EH (cell line): ENCODE measurements at places on chromosomes 5 and 9.
A peak's percentile ranks its signal among the peaks of the same experiment; 100 is the strongest.

DNA sequence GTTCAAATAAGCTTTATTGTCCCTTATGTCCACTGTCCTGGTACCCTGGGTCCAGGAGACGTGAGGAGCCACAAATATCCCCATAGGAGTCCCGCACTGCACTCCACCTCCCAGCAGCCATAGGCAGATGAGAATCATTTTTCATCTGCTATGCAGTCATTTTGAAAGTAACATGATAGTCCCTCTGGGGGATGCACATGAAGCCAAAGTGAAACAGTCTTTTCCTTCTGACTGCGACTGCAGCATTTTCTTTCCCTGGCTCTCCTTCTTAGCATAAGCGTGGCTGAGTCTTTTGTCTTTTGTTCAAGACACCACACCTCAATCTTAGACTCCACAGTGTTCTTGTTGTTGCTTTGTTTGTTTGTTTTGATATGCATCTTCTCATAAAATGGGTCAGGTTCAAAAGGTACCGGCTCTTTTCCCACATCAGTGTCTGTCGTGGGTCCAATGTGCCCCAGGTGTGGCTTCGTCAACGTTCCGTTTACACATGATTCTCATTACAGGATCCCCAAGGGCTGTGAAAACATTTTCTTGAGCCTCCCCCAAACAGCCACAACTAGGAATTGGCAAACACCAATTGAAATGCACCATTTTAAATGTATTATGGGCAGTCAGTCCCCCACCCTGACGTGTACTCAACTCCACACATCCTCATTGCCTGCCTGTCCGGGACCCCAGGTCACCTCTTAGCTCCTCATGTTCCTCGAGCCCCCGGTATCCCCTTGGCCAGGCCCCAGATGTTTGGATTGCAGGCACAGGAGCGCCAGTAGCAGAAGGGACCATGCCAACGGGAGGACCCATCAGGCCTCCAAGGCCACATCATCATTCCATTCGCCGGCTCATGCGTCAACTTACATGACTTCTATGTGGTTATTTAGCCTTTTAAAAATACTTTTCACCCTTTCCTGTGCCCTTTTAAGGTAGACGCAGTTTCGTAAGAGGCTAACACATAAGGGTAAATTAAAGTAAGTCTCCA, 237.8 kb upstream of the DAPK1 start:
- no peak for DNase-seq

DNA sequence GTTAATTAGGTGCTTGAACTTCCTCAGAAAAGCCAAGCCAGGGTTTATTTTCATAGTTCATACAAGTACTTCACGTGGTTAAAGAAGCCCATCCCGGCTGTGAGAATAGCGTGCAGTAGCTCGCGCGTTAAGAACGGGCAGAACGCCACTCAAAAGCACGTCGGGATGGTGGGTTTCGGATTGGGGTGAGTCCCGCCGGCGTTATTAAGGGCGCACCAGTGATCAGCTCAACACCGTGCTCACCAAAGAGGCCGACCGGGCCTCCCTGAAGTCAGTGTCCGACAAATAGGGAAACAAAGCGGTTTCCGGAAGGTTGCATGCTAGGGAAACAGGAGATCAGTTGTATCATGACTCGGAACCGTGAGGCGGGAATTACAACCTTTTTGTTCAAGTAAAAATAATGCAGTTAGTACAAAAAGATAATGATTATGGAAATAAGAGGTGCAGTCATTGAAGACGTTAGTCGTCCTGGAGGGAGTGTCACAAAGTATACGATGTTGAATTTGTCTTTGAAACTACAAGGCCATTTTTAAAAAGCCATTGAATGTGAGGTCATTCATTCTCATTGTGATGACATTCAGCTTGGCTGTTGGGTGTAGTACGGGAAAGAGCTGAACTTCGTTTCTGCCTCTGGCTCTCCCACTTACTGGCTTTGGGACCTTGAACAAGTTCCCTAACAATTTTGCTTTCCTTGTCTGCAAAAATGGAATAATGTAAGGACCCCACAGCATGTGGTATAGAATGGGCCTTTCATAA, 992 bp downstream of the SETD9 start:
- DNase-seq = no peak

DNA sequence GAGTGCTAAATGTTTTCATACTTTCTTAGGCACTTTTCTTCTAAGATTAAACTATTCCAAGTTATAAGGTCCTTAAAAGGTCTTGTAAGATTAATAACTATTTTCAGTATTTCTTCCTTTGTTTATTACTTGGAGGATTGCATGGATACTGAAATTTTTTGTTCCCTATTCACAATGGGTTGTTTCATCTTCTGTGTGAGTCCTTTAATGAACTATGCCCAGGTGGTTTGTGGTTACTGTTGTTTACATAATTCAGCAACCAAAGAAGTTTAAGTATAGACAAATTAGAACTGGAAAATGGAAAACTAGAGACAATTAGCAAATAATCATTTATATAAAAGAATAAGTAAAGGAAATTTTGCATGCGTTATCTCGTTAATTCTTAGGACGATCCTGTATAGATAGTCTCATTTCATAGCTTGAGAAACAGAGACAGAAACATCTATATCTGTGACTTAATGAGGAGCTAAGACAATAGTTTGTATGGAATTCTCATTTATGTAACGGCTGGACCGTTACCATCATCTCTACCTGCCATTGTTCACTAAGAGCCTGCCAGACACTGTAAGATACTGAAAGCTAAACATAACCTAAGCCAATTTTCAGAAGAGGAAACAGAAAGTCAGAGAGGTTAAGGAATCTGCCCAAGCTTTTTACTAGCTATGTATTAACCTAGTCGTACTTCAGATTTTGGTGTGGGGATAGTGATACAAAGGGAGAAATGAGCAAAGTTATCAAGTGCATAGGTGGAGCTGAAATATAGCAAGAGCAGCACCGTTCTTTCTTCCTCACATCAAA, 148.2 kb downstream of the PAM start:
- DNase-seq = no peak

DNA sequence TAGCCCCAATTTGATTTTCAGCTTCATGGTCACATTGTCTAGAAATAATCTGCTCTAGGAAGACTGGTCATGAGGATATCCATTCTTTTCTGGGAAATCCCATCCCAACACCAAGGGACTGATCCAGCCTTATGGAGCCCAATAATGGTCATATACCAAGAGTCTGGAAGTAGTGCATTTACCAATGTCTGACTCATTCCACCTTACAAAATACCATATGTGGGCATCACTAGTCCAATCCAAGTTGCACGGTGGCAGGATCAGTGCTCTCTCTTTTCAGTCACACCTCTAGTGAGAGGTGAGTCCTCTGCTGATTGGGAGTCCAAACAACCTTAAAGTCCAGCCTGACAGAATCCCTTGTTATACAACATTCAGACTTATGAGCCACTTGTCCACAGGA, 73.7 kb downstream of the FEM1C start:
- DNase-seq = no peak

GRCh38 chr5:170301149-170301548, 3.6 kb upstream of the LCP2 start:
- DNase-seq = no peak

DNA sequence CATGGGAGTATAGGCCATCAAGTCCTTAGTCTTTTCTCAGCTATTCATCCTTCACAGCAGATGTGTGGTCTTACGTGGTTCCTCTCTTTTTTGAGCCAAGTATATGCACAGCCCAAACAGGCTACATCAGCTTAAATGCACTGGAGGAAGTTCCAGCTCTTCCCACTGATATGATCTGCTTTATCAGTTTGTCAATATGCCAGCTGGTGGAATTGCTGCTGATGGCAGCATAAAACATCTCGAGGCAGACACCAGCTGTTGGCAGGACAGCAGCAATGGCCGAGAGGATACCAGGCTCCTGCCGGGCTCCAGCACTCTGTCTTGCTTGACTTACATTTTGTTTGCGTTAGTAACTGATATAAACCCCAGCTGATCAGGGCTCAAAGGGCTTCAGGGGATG, 143.4 kb downstream of the TENT4A start:
- no peak for DNase-seq

DNA sequence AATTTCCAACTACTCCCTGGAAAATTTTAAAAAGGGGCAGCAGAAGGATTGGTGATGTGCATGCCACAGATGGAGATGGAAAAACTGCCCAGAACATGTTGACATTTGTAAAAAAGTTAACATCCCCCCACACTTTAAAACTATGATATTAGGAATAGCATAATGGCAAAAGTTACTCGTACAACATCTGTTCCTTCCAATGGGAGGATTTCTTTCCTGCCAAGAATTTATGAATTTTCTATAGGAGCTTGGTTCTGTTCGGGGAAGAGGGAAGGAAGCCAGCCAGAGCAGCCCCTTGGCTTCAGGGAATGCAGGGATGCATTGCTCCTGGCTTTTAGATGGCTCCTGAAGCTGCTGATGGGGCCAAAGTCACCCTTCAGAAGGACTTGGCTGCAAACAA, 22.7 kb downstream of the KLF4 start:
- DNase-seq = no peak

GRCh38 chr5:61274511-61274911, 57.5 kb upstream of the ZSWIM6 start:
- DNase-seq = peak; percentile 42

DNA sequence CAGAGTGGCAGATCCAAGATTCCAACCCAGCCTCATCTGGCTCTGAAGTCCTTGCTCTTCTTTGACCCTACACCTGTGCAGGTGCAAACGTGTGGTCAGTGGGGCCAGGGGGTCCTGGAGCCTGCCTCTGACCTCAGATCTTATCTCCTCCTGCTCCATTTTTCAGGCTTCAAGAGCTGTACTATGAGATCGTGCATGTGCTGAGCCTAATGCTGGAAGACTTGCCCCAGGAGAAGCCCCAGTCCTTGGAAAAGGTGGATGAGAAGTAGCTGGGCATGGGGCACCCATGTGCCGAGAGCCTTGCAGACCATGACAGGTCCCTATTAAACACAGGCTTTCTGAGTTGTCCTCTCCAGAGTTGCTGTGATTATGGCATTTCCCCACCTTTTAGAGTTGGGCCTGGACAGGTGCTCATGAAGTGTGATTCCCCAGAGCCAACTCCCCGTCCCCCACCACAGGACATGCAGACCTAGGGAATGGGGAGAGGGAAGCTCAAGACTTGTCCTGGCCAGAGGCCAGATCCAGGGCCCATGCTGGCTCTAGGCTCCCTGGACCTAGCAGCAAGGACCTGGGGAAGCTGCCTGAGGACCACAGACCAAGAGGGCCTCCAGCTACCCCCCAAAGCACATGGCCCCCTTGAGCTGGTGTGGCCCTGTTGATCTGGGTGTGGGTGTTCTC, 22.5 kb downstream of the PITX1 start:
- no peak for DNase-seq

DNA sequence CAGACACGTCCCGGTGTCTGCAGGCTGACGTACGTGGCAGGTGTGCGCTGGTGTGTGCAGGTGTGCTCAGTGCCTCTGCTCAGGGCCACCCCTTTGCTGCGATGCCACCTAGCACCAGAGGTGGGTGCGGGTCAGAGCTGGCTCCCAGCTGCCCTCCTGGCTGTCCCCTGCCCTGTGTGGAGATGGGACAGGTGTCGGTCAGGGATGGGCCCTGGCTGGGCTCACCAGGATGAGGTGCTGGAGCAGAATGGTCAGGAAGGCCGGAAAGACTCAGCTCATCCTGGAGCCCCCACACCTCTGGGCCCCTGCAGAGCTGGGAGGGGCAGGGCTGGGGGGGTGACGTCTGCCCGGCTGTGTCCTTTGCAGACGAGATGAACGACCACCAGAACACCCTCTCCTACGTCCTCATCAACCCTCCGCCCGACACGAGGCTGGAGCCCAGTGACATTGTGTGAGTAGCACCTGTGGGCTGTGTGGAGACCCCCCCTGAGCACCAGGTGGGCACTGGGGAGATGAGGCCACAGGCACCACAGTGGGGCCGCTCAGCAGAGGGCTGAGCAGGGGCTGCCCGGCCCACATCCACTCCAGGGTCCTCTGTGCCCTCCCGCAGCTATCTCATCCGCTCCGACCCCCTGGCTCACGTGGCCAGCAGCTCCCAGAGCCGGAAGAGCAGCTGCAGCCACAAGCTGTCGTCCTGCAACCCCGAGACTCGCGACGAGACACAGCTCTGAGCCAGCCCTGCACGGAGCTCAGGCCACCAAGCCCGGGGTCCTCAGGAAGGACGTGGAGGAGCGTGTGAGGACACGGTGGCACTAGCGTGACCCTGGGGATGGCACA, 89.7 kb downstream of the KCNT1 start:
- DNase-seq = no peak

- DNase-seq = no peak
Measured at GRCh38 chr9:133706307-133707050, 31.7 kb downstream of the SARDH start.

- peak; percentile 53 for DNase-seq
Measured at GRCh38 chr9:6417186-6417585, 4.2 kb downstream of the UHRF2 start.

GRCh38 chr9:128072144-128073021, 4.4 kb downstream of the SLC25A25 start:
- peak; percentile 95 for DNase-seq

GRCh38 chr5:171226096-171226754, 82.8 kb upstream of the TLX3 start:
- DNase-seq = no peak

- peak; percentile 25 for DNase-seq
Measured at GRCh38 chr5:53298841-53299240, 181.6 kb upstream of the FST start.

- no peak for DNase-seq
Measured at GRCh38 chr9:135563039-135563476, 1.5 kb downstream of the PAEP start.

DNA sequence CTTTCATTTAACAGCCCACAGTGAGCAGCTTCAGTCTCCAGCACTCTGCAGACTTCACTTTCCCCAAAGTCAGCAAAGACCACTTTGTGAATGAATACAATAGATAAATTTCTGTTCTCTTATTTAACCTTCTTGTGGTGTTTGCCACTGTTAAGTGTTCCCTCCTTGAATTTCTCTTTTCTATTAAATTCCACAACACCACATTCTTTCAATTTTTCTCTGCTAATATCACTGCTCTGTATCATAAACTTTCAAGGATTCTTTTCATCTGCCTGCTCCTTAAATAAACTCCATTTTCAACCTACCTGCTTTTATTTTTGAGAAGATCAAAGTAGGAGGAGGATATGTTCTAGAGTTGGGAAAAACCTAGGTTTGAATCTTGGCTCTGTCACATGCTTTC, 739.5 kb upstream of the GRAMD2B start:
- no peak for DNase-seq

DNA sequence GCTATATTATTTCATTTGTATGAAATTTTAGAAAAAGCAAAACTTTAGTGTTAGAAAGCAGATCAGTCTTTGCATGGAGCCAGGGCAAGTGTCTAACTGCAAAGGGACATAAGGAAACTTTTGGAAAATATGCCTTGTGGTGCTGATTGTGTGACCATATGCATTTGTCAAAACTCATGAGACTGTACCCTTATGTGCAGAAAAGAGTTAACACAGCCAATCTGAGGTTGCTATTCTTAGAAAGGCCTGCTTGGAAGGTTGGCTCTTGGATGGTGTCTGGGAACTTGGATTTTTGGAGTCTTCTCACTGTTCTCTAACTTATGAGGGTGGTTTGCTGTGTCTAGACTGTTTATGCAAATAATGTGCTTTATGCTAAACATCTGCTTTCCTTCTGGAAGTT, 76.6 kb downstream of the SNX18 start:
- no peak for DNase-seq

- peak; percentile 89 for DNase-seq
Measured at GRCh38 chr9:121156263-121156731, 45.4 kb downstream of the RAB14 start.

- DNase-seq = no peak
Measured at GRCh38 chr9:89678396-89679015, 73.7 kb downstream of the GADD45G start.

GRCh38 chr9:96867079-96867804, 12.9 kb upstream of the ZNF782 start:
- DNase-seq = peak; percentile 16
